Germinal center (tissue), 1 donor: ENCODE measurements at places on chromosomes 3 and 15.

- DNase-seq = no peak
Measured at GRCh38 chr3:139339219-139339906, 4.5 kb upstream of the MRPS22 start.

DNA sequence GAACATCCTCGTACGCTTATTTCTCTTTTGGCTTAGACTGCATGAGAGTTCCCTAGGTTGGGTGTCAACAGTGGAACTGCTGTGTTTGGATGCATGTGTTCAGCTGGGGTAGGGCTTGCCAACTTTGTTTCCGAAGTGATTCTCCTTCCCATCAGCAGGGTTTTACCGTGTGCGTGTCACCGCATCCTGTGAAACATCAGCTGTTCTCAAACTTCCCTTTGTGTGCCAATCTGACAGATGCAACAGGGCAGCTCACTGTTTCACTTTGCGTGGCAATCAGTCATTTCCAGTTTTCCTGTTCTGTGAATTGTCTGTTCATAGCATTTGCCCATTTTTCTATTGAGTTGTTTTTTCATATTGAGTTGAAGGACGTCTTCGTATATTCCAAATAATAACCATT lies 218.8 kb downstream of the VPS13C start:
- DNase-seq = no peak

GRCh38 chr3:107524841-107525643 lies 2.3 kb downstream of the BBX start:
- peak; percentile 8 for DNase-seq

DNA sequence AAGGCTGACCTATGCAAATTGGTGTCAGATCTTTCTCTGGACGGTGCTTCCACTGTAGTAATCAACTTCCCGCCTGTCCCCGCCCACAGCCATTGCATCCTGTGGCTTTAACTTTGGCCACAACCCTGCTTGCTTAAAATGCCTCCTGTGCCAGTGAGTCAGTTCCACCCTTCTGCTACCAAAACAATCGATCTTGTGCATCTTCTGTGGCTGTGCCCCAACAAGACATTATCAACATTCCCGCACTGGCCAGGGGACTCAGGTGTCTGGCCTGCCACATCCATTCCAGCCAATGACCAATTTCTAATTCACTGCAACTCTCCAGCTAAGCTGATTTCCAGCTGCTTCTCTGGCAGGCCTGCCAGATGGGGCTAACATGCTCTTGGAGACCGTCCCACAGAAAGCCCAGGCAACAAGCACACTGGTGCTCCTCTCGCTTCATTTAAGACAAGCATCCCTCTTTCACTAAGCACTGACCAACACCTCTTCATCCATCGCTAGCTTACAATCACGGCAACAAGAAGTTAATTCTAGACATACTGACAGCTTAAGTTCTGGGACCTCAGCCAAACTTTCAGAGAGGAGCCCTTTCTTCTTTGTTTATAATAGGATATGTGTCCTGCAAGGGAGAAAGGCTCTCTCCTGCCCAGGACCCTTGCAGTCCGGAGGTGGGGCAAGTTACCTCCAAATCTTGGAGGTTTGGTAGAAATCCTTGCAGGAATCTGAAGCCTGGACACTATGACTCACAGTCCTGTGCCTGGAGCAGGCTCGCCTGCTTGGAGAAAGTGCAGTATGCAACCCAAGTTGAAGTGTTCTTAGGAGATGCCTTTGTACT lies 6.7 kb downstream of the CA12 start:
- DNase-seq = no peak

- DNase-seq = no peak
Measured at GRCh38 chr3:46894256-46894655, 16.7 kb downstream of the PTH1R start.

DNA sequence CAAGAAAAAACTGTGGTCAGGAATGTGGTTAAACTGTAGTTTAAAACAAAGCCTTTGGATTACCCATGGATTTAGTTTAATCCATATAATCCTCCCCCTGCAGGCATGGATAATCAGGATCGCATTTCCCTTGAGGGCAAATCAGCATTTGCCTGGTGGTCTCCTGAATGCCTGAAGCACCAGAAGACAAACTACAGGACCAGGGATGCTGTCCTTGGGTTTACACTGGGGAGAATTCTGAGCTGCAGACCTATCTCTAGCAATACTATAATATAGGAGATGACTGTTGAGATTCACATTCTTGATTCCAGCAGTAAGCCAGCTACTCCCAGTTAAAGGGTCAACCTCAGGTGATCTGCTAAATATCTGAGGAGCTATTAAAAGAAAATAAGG lies 10.6 kb downstream of the PIK3CB start:
- DNase-seq = no peak
